ENCODE measurements at places on chromosomes 1 and 21. TPM values are rescaled to one million over a fixed set of nuclear protein-coding genes. Genes with fewer than 3 reads are reported as not detected.

KIRREL1 gene
- not detected for total RNA-seq

C1orf105 gene
- 0.36 TPM for total RNA-seq

TMEM125 gene
- total RNA-seq, result not detected

OR2L2 gene
- 0.11 TPM for total RNA-seq

ZFYVE9 gene
- 1.9 TPM for total RNA-seq

PCP4L1 gene
- not detected for total RNA-seq

FCER1A gene
- total RNA-seq, result not detected

MIGA1 gene
- total RNA-seq, result 8.6 TPM

ZC3H12A gene
- 21.5 TPM for total RNA-seq

DMRTB1 gene
- total RNA-seq, result not detected

CGN gene
- total RNA-seq, result 0.09 TPM

LEFTY2 gene
- total RNA-seq, result not detected

SORT1 gene
- total RNA-seq, result 6.2 TPM

C1orf87 gene
- total RNA-seq, result not detected

SHE gene
- not detected for total RNA-seq

SLAMF7 gene
- 6.8 TPM for total RNA-seq

PHGDH gene
- 87.4 TPM for total RNA-seq

CELSR2 gene
- 3.7 TPM for total RNA-seq

REN gene
- total RNA-seq, result not detected

TCHH gene
- total RNA-seq, result 0.07 TPM

PAQR6 gene
- 8.6 TPM for total RNA-seq

E2F2 gene
- total RNA-seq, result 87.7 TPM

AGL gene
- 12.8 TPM for total RNA-seq

PAPPA2 gene
- total RNA-seq, result not detected

CFHR5 gene
- total RNA-seq, result not detected

STUM gene
- not detected for total RNA-seq

ENTREP3 gene
- total RNA-seq, result 21.4 TPM

SPRR2F gene
- total RNA-seq, result not detected

GRIK3 gene
- total RNA-seq, result not detected

PRDM16 gene
- total RNA-seq, result not detected

C1QB gene
- total RNA-seq, result not detected

TRNP1 gene
- total RNA-seq, result 0.07 TPM

PTGFRN gene
- total RNA-seq, result 4.3 TPM

PBX1 gene
- not detected for total RNA-seq

CRYAA gene
- not detected for total RNA-seq

KRTAP13-3 gene
- total RNA-seq, result not detected

OVAAL gene
- not detected for total RNA-seq

SPATA21 gene
- total RNA-seq, result 0.11 TPM

CYP2J2 gene
- 1.0 TPM for total RNA-seq

ZMYND12 gene
- total RNA-seq, result not detected

TMEM52 gene
- total RNA-seq, result not detected

CBS gene
- total RNA-seq, result 20.8 TPM

RUNX3 gene
- 98.8 TPM for total RNA-seq

MAN1C1 gene
- total RNA-seq, result 12.1 TPM

LENEP gene
- total RNA-seq, result not detected

UBE2G2 gene
- 97.9 TPM for total RNA-seq

RAP1GAP gene
- total RNA-seq, result 0.09 TPM

SUSD4 gene
- total RNA-seq, result 1.7 TPM

DTL gene
- 73.7 TPM for total RNA-seq

NTRK1 gene
- total RNA-seq, result 13.4 TPM

TSPAN1 gene
- total RNA-seq, result not detected

GRHL3 gene
- total RNA-seq, result not detected

TCEANC2 gene
- total RNA-seq, result 10.7 TPM

SPATA45 gene
- not detected for total RNA-seq

GNAT2 gene
- total RNA-seq, result not detected

Data from T-helper 2 cell treated with Interferon-gamma antibody and Interleukin-4, amounts not matched to agents 100 ng/mL and 5 ng/mL, for 36 hours (primary cell).